Sigmoid colon (tissue), 7 donors: ENCODE measurements at places on chromosomes 3 and 15. TPM values are rescaled to one million over a fixed set of nuclear protein-coding genes. Genes with fewer than 3 reads are reported as not detected.

DNA sequence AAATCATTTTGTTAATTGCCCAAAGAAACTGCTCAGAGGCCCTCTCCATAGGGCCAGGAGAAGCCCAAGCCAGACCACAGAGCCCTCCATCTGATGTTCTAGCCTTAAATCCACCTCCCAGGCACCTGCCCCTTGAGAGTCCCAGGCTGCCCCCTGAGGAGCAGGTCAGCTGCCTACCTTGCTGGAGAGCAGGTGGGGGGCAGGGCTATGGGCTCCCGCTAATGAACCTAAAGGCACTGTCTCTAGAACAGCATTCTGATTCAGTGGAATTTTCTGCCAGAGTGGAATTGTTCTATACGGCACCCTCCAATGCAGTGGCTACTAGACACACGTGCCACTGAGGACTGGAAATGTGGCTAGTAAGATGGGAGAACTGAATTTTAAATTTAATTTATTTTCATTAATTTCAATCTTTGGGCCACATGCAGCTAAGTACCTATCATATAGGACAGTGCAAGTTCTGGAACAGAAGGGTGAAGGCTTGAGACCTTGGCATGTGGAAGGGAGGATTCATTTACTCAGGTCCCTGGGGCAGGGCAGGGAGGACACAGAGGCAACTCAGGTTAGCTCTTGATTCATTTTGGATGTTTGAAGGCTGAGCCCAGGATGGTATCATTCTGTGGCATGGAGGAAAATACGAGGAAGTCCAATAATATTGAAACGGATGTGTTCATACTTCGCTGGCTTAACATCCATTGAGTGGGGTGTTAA, 11.4 kb downstream of the AMOTL2 start:
- H3K4me3 ChIP-seq = no peak overlapping the region
- H3K36me3 ChIP-seq = peaks cover 18% of the 10 kb centered on the region
- peak overlapping the region; percentile 100 for H3K27ac ChIP-seq
- peak; percentile 60 for DNase-seq
- no peaks in the 10 kb centered on the region for H3K27me3 ChIP-seq
- peaks cover 100% of the 10 kb centered on the region for H3K4me1 ChIP-seq

DNA sequence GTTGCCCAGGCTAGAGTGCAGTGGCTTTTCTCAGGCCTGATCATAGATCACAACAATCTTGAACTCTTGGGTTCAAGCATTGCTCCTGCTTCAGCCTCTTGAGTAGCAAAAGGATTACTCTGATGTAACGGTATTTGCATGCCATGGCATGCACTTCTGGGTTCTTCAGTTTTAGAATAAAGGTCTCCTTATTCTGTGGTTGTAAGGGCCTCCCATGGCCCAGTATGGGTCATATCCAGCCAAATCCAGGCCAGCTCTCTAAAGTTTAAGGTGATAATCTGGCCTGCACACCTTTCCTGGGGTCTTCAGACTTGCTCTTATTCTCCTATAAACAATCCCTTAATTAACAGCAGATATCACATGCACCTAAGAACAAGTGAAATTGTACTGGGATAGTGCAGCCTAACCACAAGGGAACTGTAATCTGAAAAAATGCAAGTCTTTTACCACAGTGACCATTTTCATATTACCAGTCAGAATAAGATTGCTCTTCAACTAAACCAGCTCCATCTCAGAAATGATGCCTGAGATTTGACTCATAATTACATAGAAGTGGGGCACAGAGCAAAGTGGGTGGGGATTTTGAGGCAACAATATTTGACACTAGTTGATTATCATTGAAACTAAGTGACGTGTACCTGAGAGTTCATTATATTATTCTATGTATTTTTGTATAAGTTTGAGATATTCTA, 25.4 kb downstream of the COMMD2 start:
- H3K36me3 ChIP-seq = no peaks in the 10 kb centered on the region
- no peaks in the 10 kb centered on the region for H3K4me1 ChIP-seq
- DNase-seq = no peak

Gene UROC1
- total RNA-seq = not detected

GRCh38 chr3:165859061-165859460, 21.8 kb upstream of the BCHE start:
- H3K27ac ChIP-seq = no peak overlapping the region
- DNase-seq = no peak
- peaks cover 5% of the 10 kb centered on the region for H3K4me1 ChIP-seq

DNA sequence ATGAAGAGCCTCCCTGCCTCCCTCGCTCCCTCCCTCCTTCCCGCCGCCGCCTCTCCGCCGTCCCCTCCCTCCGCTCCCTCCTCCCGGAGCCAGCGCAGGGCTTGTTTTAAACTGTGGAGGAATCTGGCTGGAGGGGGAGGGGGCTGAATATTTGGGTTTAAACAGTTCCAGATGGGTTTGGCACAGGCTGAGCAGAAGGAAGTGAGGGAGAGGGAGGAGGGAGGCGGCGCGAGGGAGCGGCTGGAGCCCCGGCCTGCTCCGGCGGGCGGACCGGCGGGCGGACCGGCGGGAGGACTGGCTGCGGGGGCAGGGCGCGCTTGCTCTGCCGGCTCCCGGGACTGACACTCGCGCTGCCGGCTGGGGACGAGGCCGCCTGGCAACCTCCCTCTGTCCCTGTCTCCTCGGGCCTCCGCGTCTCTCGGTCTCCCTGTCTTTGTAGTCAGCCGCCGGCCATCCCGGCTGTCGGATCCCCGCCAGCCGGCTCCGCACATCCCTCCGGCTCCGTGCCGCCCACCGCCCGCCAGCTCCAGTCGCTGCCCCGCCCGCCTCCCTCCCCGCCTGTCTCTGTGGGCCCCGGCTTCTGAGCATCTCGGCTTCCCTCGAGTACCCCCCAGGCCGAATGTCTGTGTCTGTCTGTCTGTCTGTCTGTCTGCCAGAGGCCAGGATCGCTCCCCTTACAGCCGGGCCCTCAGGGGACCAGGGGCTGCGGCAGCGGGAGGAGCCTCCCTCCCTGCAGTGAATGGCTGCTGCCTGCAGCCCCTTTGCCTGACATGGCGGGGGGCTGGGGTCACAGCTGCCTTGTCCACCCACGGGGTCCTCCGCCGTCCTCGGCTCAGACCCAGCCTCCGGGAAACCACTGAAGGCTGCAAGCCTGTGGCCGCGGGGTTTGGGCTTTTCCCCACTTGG, 7.6 kb downstream of the EPHB3 start:
- DNase-seq = peak; percentile 95
- no peaks in the 10 kb centered on the region for H3K27me3 ChIP-seq
- peak overlapping the region; percentile 40 for H3K4me3 ChIP-seq
- H3K36me3 ChIP-seq = peaks cover 7% of the 10 kb centered on the region
- H3K27ac ChIP-seq = peak overlapping the region; percentile 79
- H3K4me1 ChIP-seq = no peaks in the 10 kb centered on the region
